ENCODE measurements at places on chromosomes 6 and 20. TPM values are rescaled to one million over a fixed set of nuclear protein-coding genes. Genes with fewer than 3 reads are reported as not detected.

- H3K27ac ChIP-seq, result peak overlapping the region; percentile 61
- peaks cover 8% of the 10 kb centered on the region for H3K27me3 ChIP-seq
- peak overlapping the region; percentile 70 for H3K4me3 ChIP-seq
Observed at GRCh38 chr20:38805958-38806854, 709 bp downstream of the PPP1R16B start.

GRCh38 chr6:99467509-99468106 is 42.5 kb upstream of the PNISR start:
- no peak overlapping the region for H3K27ac ChIP-seq
- H3K36me3 ChIP-seq, result no peaks in the 10 kb centered on the region
- no peaks in the 10 kb centered on the region for H3K4me1 ChIP-seq

- H3K4me3 ChIP-seq, result no peak overlapping the region
- H3K4me1 ChIP-seq, result peaks cover 37% of the 10 kb centered on the region
- no peaks in the 10 kb centered on the region for H3K27me3 ChIP-seq
- no peak for DNase-seq
Observed at GRCh38 chr20:63681609-63682142, 14.8 kb upstream of the TNFRSF6B start.

DNA sequence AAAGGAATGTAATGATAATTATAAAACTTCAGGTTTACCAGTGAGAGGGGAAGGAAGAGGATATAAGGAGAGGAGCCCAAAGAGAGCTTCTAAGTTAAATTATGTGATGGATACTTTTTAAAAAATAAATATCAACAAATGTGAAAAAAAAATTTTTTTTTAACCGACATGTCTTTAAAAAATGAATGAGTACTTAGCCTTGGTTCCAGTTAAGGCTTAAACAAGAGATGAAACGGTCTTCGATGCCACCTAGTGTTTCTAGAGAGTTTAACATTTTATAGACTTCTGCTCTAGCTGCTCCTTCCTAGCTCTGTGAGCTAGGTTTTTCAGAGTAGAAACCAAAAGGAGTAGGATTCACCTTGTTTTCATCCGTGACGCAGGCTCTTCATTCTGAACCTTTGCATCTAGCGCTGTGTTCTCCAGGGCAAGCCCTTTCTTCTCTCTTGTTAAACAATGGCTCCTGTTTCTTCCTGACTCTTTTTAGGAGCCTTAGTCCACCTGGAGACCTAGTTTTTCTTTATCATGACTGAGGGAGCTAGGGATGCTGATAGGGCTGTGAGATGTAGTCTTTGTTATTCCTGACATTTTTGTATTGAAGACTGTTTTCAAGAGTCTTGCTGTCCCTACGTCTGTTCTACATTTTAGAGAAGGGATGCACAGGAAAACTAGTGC is 42.4 kb upstream of the GNRH2 start:
- no peak for DNase-seq
- H3K4me3 ChIP-seq, result no peak overlapping the region
- H3K36me3 ChIP-seq, result peaks cover 16% of the 10 kb centered on the region

DNA sequence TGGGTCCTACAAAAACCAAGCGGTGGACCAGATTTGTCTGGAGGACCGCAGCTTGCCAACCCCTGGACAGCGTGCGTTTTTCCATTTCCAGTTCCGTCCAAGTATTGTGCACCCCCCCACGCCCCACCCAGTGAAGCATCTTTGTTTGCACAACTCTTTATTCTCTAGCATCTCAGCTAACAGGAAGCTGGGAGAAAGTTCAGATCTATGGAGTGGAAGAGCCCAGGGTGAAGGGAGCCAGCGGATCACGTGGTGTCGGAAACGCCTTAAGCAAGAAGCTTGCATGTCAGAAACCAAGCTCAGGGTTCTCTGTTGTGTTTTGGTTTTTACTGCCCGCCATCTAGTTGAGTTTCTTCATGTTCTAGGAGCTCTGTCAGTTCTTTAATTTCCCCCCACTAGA is 29.9 kb downstream of the ARID1B start:
- no peak for DNase-seq
- H3K27ac ChIP-seq, result no peak overlapping the region
- no peaks in the 10 kb centered on the region for H3K4me1 ChIP-seq
- H3K27me3 ChIP-seq, result no peaks in the 10 kb centered on the region
- no peaks in the 10 kb centered on the region for H3K36me3 ChIP-seq

DNA sequence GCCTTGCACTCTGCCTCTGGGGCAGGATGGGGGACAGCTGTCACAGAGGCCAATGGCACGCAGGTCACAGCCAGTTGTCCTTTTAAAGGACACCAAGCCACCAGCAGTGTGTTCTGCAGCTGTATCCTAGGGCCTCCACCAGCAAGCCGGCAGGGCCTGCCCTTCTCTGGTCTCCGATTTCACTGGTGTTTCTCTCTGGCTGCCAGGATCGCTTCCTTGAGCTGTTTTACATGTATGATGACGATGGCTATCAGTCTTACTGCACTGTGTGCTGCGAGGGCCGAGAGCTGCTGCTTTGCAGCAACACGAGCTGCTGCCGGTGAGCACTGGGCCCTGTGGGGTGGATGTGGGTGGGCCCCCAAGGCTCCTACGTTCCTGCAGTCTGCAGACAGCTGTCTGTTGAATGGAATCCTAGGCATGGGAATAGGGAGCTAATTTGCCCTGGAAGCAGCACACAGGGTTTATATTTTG is 22.7 kb upstream of the MAPRE1 start:
- no peaks in the 10 kb centered on the region for H3K36me3 ChIP-seq
- no peak for DNase-seq
- H3K27me3 ChIP-seq, result no peaks in the 10 kb centered on the region
- no peak overlapping the region for H3K4me3 ChIP-seq
- H3K4me1 ChIP-seq, result peaks cover 12% of the 10 kb centered on the region

DNA sequence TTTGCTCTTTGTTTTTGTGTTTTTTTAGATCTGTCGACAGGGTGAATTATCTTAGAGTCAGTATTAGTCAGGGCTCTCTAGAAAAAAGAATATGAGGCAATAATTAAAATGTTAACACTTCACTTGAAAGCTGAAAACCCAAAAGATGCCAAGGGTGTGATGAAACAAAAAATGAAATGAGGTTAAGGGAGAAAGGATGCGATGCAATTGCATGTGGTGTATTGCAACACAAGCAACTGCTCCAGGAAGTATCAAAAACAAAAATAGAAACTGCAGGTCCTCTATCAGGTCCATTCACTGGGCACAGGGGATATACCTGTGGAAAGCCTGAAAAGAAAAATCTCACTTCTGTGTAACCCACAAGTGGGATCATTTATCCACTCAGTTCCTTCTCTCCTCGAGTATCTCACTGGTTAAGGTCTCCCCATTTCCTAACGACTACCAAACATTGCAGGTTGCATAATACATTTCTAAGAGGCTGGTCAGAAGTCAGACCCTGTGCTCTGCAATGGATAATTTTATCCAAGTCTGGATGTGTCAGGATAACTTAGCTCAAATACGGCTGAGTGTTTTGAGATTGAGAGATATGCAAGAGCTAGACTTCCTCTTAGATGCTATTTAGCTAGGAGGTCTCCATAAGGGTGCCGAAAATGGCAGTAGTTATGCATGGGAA is 257.7 kb upstream of the GJE1 start:
- no peak overlapping the region for H3K4me3 ChIP-seq
- H3K27ac ChIP-seq, result no peak overlapping the region
- H3K27me3 ChIP-seq, result no peaks in the 10 kb centered on the region
- DNase-seq, result no peak

DNA sequence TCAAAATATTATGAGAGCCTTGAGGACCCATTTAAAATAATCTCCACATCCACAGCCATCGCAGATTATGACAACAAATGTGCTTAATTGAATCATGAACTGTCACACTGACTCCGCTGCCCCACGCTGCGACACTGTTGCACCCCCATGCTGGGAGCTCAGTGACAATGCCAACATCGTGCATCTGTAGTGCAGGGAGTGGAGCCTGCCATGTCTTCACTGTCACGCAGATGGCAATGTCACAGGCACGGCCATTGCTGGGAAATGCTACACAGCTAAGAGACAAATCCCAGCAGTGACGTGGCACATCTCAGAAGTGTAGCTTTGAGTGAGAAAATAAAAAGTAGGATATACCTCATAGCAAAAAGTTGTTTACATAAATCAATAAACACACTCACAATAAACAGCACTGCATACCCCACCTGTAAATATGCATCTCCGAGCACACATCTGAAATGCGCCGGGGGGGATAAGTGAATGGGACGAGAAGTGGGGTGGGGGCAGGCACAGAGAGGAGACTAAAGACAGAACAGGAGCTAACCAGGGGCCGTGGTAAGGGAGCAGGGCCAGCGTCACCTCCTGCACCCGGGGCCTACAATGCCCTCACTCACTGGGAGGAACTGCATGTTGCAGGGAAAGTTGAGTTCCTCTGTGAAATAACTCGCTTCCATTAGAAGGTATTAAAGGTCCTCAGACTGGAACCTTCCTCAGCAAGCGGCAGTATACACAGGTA is 349.9 kb downstream of the THBS2 start:
- no peak for DNase-seq
- no peaks in the 10 kb centered on the region for H3K27me3 ChIP-seq
- no peak overlapping the region for H3K27ac ChIP-seq
- H3K36me3 ChIP-seq, result no peaks in the 10 kb centered on the region
- H3K4me1 ChIP-seq, result no peaks in the 10 kb centered on the region

DNA sequence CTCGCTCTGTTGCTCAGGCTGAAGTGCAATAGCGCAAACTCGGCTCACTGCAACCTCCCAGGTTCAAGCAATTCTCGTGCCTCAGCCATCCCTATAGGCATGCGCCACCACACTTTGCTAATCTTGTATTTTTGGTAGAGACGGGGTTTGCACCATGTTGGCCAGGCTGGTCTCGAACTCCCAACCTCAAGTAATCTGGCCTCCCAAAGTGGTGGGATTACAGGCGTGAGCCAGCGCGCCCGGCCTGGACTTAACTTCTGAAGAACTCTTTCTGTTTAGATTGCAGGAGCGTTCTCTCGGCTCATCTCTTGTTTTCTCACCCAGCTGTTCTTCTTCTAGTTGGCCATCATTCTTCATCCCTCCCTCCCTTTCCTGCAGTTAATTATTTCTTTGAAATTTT is 30.3 kb downstream of the GTF2H5 start:
- H3K36me3 ChIP-seq, result peaks cover under 1% of the 10 kb centered on the region
- no peaks in the 10 kb centered on the region for H3K4me1 ChIP-seq
- H3K27me3 ChIP-seq, result no peaks in the 10 kb centered on the region
- H3K4me3 ChIP-seq, result no peak overlapping the region
- H3K27ac ChIP-seq, result no peak overlapping the region
- DNase-seq, result no peak

- H3K36me3 ChIP-seq, result no peaks in the 10 kb centered on the region
- H3K27me3 ChIP-seq, result no peaks in the 10 kb centered on the region
- H3K4me3 ChIP-seq, result no peak overlapping the region
- no peak for DNase-seq
- H3K27ac ChIP-seq, result no peak overlapping the region
Observed at GRCh38 chr6:47680051-47680450, 18.3 kb upstream of the ADGRF4 start.

Gene SLC26A8
- total RNA-seq, result not detected

Gene SLC22A3
- total RNA-seq, result 0.35 TPM

Gene RFX6
- total RNA-seq, result not detected

Gene VSTM2L
- total RNA-seq, result 97.4 TPM

Gene PXDC1
- 43.5 TPM for total RNA-seq

Gene DAAM2
- total RNA-seq, result 9.7 TPM

Gene RAB44
- 0.12 TPM for total RNA-seq

Gene HSPA1B
- total RNA-seq, result 232 TPM

All from right atrium auricular region (tissue), 2 donors.